ENCODE measurements at places on chromosomes 12 and 14. TPM values are rescaled to one million over a fixed set of nuclear protein-coding genes. Genes with fewer than 3 reads are reported as not detected.

Gene GLT8D2
- 14.8 TPM for total RNA-seq

Gene SLC6A15
- total RNA-seq = 0.77 TPM

Gene EPYC
- not detected for total RNA-seq

Gene KIF26A
- under 0.01 TPM for total RNA-seq

Gene KLRC1
- total RNA-seq = not detected

Gene KRT80
- 0.38 TPM for total RNA-seq

Gene NGB
- total RNA-seq = not detected

Gene TAS2R10
- under 0.01 TPM for total RNA-seq

Gene FAM186B
- total RNA-seq = 0.28 TPM

Gene TDRD9
- total RNA-seq = 2.5 TPM

Gene LALBA
- total RNA-seq = not detected

Gene LRFN5
- 0.19 TPM for total RNA-seq

Gene CMA1
- not detected for total RNA-seq

Gene HCAR3
- not detected for total RNA-seq

Gene FGD4
- total RNA-seq = 26.3 TPM

Gene KLRC2
- not detected for total RNA-seq

Gene CEP170B
- total RNA-seq = 14.4 TPM

Gene TMEM30B
- total RNA-seq = 0.56 TPM

Gene CIROP
- not detected for total RNA-seq

Gene EFS
- total RNA-seq = 4.6 TPM

Gene CFAP54
- 4.2 TPM for total RNA-seq

Gene TPH2
- total RNA-seq = not detected

Gene CHURC1
- total RNA-seq = 87.4 TPM

Gene GNB3
- 1.4 TPM for total RNA-seq

Gene TPPP2
- not detected for total RNA-seq

Gene MANSC4
- not detected for total RNA-seq

All from regular cardiac myocyte (primary cell).